RCC 7860 (cell line): ENCODE measurements at places on chromosomes 4 and X.

- DNase-seq: no peak
These were observed 40.1 kb upstream of the EIF1AX start for GRCh38 chrX:20181598-20182329.

- no peak for DNase-seq
These were observed 161.7 kb downstream of the RBMX2 start for GRCh38 chrX:130563476-130563875.

- DNase-seq: peak; percentile 21
These were observed 147.2 kb upstream of the DIPK2B start for GRCh38 chrX:45347877-45348276.

GRCh38 chr4:180052629-180053028 is 2190.6 kb upstream of the TENM3 start:
- DNase-seq: no peak

GRCh38 chr4:174358829-174359228 is 75.1 kb downstream of the CEP44 start:
- peak; percentile 61 for DNase-seq

GRCh38 chr4:186543206-186543605 is 12.2 kb downstream of the MTNR1A start:
- DNase-seq: no peak

DNA sequence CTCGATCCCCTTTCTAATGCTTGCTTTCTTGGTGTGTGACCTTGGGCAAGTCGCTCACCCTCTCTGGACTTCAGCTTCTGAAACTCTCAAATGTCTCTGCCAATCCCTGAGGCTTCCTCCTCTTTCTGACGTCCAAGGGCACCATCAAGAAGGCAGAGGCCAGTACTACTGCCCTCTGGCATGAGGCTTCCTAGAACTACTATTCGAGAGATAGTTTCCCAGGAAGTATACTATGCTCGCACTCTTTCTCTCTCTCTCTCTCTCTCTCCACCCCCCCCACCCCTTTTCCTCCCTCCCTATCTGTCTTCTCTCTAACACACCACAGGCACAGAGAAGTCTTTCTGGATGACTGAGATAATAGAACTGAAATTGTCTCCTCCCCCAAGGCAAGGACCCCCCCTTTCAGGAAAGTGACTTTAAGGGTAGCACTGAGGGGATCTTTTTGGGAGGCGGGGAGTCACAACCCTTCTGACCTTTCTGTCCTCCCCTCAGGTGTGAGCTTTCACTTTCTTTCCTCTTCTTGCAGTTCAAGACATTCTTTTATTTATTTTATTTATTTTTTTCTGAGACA is 20.0 kb upstream of the BCOR start:
- no peak for DNase-seq

DNA sequence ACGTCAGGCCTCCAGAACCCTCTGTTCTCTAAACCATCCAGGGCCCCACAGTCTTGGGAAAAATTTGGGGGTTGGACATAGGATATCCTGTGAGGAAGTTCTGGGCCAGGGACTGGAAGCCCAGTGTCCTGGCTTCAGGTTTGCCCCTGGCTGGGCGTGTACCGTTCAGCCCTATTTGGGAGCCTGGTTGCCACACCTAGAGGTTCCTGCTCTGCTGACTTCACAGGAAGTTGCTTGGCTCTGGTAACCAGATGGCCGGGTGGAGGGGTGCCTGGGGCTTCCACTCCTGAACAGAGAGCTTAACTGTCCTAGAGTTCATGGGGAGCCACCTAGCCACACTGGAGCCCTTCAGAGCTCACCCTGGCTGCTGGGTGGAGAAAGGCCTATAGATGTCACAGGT is 1.1 kb downstream of the TAFAZZIN start:
- no peak for DNase-seq

- DNase-seq: no peak
These were observed 8.7 kb downstream of the TBC1D14 start for GRCh38 chr4:6918338-6918737.

DNA sequence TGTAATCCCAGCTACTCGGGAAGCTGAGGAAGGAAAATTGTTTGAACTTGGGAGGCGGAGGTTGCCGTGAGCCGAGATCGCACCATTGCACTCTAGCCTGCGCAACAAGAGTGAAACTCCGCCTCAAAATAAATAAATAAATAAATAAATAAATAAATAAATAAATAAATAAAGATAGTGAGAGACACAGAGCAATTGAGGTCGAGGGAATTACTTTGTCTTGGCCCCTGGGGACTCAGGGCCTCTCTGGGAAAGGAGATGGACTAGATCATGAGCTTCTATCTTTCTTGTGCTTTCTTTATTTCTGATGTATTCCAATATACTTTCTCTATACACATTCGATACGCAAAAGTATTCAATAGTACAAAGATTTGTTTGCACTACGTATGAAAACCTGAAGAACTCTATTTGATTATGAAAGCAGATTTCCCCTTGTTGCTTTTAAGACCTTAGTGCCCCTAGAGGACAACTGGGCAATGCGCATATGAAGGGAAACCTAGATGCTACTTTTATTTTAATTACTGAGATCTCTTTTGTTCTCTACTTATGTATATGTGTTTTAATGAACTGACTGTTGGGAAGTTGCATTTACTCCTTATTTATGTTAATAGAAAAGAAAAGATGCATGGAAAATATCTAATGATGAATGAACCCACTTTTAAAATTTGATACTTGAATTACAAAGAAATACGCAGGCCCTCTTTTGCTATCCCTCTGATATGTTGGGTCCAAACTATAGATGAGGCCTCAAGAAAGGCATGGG is 12.8 kb upstream of the ELOVL6 start:
- DNase-seq: peak; percentile 41

GRCh38 chr4:163332526-163333406 is at the start of gene NPY1R:
TSS of gene NPY1R (minus strand) at chr4:163332596. CDS start at chr4:163326554, 6,042 bp downstream.
- peak; percentile 19 for DNase-seq

DNA sequence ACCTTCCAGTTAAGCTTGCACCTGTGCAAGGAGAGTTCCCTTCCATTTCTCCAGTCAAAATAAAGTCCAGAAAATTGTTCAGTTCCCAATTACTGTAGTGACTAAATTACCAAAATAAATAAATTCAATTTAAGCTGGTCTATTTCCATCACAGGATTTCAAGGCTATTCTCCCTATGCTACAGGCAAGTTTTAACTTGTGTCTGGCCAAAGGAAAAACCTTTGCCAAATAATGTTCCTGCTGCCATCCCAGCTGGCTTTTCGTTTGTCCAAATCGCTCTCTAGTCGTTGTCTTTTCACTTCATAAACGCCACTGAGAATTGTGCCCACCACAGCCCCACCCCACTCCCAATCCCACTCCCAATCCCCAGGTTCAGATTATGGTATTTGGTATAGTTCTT is 2.4 kb downstream of the KCTD8 start:
- DNase-seq: no peak

DNA sequence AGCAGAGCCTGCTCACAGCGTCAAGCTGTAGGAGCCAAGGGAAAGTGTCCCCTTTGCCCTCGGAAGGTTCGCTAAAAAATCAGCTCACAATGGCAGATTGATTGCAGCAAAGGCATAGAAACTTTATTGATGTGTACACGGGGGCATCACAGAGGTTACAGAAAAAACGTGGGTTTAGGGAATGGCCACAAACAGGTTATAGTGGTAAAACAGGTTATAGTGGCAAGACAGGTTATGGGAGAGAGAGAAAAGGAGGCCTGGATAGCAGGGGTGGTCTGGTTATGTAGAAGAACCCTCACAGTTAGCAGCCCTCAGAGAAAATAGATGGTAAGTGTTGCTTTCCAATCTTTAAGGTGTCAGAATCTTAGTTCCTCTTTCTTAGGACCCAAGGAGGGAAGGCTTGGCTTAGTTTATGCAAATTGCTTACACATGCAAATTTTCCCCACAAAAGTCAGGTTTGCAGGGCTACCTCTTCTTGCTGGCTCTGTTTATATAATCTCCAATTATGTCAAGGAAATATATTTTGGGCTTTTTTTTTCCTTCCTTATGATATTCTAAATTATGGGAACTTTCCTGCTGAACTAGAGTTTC is 113.7 kb downstream of the BMP15 start:
- DNase-seq: no peak

GRCh38 chr4:37864786-37865185 is 26.1 kb upstream of the TBC1D1 start:
- no peak for DNase-seq

DNA sequence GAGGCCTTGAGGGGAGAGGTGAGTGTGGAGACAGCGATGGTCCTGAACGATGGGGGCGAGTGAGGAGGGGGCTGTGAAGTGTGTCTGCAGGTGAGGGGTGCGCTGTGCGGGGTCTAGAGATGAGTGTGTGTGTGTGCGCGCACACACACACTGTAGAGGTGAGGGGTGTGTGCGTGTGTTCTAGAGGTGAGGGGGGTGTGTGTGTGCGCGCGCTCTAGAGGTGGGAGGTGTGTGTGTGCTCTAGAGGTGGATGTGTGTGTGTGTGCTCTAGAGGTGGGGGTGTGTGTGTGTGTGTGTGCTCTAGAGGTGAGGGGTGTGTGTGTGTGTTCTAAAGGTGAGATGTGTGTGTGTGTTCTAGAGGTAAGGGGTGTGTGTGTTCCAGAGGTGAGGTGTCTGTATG is 574 bp downstream of the BST1 start:
- DNase-seq: no peak

DNA sequence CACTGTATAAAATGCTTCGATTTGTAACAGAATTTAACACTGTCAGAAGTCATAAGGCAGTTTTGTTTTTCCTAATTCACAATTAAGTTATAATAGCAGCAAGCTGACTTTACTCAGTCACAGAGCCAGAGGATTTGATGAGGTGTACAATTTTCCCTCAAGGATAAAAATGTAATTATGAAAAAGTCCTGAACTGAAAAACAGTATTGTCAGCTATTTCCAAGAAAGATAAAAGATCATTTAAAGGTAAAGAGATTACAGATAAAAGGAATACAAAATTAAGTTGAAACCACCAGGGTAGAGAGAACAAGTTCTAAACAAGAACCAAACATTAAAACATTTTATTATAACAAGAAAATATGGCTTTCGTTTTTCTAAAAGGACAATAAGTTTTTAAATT is 86.8 kb upstream of the ZFP42 start:
- DNase-seq: no peak

- no peak for DNase-seq
These were observed 113.5 kb downstream of the DHX15 start for GRCh38 chr4:24470666-24471485.

DNA sequence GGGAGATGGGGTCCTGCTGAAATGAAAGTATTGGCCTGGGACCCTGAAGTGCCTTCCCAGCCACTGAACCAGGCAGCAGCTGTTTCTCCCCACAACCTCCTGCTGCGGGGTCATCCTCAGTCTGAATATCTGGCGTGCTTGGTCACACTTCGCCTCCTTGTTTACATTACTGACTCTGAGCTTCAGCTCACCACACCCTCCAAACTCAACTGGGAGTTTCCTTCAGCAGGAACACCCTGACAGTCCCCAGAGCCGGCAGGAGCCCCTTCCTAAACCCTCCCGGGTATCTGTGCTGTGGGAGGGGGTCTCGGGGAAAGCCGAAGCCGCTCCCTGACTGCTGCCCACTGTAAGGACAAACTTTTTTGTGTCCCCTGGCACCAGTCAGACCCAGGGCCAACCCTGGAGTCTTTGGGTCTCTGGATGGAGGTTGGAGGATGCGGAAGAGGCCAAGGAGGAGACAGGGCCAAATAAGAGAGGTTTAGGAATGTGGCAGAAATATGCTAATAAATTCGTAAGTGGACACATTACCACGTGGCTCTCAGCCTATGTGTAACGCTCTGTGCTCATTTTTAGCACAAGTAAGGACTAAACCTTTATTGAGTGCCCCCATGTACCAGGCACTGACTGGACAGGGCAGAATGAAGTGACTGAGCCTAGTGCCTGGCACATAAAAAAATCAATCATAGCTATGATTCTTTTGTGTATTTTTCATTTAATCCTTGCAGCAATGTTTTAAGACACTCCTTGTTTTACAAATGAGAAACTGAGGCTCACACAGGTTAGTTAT is 20.7 kb downstream of the FHDC1 start:
- peak; percentile 63 for DNase-seq

DNA sequence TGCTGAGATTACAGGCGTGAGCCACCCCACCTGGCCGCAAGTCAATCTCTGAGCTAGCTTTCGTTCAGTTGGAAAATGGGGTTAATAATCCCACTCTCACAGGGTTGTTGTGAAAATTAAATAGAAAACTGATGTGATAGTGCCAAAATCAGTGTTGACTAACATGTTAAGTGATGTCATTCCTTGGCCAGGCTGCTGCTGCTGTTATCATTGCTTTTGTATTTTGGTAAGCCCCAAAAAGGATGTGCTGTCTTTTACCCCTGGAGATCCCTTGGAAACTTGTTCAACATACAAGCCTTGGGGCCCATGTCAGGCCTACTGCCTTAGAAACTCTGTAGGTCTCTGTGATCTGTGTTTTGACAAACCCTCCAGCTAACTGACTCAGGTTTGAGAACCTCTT is 106.3 kb downstream of the AFF1 start:
- no peak for DNase-seq

DNA sequence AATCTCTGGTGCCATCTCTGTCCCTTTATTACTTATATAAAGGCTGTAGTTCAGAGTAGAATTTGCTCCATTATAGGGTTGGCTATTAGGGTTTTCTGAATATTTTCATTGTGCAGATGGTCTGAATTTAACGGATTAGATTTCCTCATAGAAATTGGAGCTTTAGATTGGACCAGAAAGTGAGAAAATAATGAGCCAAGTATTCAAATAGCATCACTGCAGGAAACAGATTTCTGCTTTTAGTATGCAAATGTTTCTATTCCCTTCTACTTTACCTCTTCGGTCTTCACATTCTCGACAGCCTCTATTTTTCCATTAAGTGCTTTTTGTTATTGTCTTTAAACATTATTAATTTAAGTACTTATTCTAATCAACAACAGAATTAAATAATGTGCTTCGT is 55.4 kb downstream of the TRIM2 start:
- no peak for DNase-seq

GRCh38 chr4:23034731-23035130 is 342.0 kb downstream of the GBA3 start:
- no peak for DNase-seq

- no peak for DNase-seq
These were observed 104.4 kb upstream of the MAP9 start for GRCh38 chr4:155481150-155481549.

DNA sequence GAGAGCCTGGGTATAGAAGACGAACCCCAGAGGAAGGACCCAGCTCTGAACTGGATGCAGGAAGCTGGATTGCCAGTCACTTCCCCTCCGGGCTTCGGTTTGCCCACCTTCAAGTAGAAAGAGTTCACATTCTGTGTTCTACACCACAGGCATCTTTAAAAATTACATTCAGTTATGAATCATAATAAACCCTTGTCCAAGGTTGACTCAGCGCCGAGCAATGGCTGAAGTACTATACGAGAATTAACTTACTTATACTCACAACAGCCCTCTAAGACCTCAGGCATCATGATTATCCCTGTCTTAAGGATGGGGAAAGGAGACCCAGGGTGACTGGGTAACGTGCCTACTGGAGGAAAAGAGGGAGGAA is 72.5 kb downstream of the EVC2 start:
- no peak for DNase-seq

- no peak for DNase-seq
These were observed 94.1 kb upstream of the TLR2 start for GRCh38 chr4:153589703-153590595.

- DNase-seq: peak; percentile 29
These were observed 192.5 kb upstream of the TAPT1 start for GRCh38 chr4:16418814-16419213.

- no peak for DNase-seq
These were observed 144.2 kb upstream of the GEMIN8 start for GRCh38 chrX:14173873-14174272.

GRCh38 chr4:117660668-117661067 is 373.6 kb upstream of the NDST3 start:
- peak; percentile 1 for DNase-seq

- no peak for DNase-seq
These were observed 922.0 kb downstream of the NLGN4X start for GRCh38 chrX:5306654-5307121.
